ENCODE measurements at places on chromosomes 7 and 10.

GRCh38 chr10:962342-962741, 25.9 kb upstream of the GTPBP4 start:
- no peak for DNase-seq

DNA sequence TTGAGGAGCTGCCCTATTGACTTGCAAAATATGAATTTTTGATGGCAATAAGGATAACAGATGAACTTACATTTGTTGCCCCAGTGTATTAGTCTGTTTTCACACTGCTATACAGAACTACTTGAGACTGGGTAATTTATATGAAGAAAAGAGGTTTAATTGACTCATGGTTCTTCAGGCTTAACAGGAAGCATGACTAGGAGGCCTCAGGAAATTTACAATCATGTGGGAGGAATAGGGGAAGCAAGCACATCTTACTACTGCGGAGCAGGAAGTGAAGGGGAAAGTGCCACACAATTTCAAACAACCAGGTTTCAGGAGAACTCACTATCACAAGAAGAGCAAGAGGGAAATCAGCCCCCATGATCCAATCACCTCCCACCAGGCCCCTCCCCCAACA, 57.9 kb downstream of the ZNF22 start:
- DNase-seq, result no peak

GRCh38 chr10:30765616-30766015, 136.1 kb upstream of the LYZL2 start:
- DNase-seq, result no peak

DNA sequence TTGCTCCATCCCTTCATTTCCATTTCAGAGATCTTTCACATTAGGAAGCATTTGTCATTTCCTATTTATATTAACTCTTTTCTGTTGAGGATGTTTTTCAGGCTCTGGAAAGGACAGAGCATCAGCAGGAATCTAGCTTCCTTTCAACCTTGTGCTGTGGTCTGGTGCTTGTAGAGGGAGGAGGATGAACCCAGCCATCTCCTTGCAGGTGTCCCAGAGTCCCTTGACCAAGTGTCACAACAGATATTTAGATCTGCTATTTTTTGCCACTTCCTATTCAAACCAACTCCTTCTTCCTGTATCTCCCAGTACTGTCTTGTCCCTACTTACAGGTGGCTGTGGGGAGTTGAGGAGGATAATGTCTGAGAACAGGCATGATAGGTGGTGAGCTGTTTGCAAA, 742.8 kb downstream of the GRID1 start:
- no peak for DNase-seq

GRCh38 chr10:66301078-66301477, 624.8 kb upstream of the LRRTM3 start:
- no peak for DNase-seq

DNA sequence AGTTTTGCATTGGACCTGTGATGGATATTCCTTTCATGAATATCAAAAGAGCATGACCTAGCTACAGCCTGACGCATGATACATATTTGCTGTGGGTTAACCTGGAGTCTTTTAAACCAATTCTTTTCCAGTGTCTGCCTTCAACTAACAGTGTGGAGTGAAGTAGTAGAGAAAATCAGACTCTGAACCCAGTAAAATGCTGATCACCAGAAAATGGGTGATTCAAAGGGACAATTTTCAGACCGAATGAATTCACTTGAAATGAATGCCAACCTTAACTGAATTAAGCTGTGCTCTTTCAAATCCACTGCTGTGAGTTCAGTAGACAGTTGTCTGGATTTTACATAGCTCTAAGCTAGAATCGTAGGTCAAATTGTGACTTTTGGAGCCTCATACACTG, 123.0 kb downstream of the CDK14 start:
- DNase-seq, result no peak

- DNase-seq, result no peak
Observed at GRCh38 chr10:28922127-28922526, 244.8 kb downstream of the BAMBI start.

- no peak for DNase-seq
Observed at GRCh38 chr7:18426564-18427226, 68.9 kb upstream of the HDAC9 start.

DNA sequence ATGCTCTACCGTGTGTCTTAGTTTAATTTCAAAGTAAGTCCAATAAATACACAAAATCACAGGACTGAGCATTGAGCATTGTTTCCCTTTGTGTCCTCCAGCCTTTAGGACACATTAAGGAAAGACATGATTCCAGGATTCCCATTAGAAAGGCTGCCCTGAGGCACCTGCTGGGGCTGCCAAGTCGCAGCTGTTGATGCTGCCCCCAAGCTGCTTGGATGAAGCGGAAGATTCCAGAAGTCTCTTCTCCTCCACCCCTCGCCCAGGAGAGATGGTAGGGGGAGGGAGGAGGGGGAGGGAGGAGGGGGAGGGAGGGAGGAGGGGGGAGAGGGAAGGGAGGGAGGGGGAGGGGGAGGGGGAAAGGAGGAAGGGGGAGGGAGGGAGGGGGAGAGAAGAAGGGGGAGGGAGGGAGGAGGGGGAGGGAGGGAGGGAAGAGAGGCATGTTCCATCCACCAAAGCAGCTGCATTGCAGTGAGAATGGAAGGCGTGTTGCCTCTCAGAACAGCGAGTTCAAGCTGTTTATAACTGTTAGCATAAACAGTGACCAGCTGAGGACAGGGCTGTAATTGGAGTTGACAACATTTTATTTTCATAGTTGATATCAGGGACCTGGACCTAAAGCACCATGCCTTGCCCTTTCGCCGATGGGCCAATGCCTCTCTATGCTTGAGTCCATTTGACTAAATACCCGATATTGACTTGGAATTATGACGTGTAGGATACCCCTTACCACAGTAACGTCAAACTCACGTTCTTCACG, 67.3 kb downstream of the DIP2C start:
- DNase-seq, result no peak

- DNase-seq, result no peak
Observed at GRCh38 chr7:156064971-156065386, 252.7 kb upstream of the SHH start.

DNA sequence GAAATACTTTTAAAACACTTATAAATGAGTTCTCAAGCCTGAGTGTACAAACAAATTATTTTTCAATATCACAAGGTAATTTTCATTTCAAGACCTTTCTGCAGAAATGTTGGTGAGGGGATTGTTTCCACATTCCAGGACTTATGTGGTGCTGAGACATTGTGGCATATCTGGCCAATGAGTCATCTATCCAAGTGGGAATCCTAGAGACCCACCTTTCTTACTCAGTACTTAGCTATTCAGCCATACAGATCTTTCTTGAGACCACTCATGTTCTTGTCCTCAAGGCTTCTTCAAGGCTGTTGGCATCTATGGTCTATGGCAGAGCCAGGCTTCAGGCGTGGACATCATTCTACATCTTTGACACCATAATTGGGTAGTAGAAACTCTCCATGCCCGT, 225.4 kb downstream of the DKK1 start:
- DNase-seq, result no peak

GRCh38 chr10:126171555-126171954, 216.7 kb downstream of the ADAM12 start:
- DNase-seq, result no peak

DNA sequence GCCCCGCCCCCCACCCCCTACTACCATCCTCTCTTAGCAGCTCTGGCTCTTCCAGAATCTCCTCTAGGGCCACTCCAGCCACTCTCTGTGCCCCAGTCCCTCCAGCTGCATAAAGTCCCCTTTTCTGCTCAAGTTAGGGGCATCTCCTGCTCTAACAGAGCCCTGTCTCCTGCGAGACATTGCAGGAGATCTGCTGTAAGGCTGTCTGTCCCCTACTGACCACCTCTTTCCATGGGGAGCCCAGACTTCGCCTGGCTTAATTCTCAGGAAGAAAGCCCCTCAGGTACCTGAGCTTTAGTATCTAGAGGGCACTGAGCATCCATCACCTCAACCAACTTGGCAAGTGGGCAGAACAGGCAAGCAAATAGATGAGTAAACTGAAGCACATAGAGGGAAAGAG, 200.7 kb upstream of the ZMIZ1 start:
- DNase-seq, result no peak

DNA sequence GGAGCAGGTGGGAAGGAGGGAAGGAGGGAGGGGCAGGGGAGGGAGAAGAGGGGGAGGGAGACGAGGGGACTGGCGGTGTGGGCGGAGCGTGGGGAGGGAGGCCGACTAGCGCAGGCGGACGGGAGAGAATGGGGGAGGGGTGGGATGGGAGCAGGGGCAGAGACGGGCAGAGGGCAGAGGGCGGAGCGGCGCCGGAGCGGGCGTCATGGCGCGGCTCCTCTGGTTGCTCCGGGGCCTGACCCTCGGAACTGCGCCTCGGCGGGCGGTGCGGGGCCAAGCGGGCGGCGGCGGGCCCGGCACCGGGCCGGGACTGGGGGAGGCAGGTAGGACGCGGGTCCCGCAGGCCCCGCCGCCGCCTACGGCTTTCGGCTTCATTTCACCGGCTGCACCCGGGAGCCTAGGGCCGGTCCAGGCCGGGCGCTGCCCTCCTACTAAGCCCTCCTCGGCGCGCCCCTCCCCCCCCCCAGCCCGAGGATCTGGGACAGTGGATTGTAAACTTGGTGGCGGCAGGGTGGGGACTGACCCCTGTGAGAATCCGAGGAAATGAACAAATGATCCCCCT, at the start of gene MSRB2:
MSRB2 (plus strand) TSS at position 176 of the 562 bp plus-strand sequence; CDS start at position 206, 30 bp downstream.
- DNase-seq, result peak; percentile 92

DNA sequence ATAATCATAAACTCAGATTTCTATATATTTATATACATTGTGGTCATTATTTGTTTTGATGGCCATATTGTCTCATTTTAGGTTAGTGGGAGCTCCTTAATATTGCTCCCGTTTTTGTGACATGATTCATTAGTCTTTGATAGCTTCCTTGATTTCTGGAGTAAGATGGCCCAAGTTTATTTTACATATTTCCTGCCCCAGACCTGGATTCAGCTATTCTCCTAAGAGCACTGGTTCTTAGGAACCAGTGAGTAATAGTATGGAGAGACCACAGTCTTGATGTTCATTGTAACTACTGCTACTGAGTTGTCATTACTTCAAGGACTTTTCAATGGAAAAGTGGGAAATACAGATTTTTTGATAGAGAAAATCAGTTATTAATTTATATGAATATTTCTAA, 6.0 kb downstream of the TFPI2 start:
- no peak for DNase-seq

- DNase-seq, result no peak
Observed at GRCh38 chr7:28406192-28406591, 6.1 kb upstream of the CREB5 start.
